ENCODE measurements at places on chromosomes 16 and 17.

- DNase-seq = no peak
Measured at GRCh38 chr17:68346448-68346847, 55.2 kb downstream of the ARSG start.

DNA sequence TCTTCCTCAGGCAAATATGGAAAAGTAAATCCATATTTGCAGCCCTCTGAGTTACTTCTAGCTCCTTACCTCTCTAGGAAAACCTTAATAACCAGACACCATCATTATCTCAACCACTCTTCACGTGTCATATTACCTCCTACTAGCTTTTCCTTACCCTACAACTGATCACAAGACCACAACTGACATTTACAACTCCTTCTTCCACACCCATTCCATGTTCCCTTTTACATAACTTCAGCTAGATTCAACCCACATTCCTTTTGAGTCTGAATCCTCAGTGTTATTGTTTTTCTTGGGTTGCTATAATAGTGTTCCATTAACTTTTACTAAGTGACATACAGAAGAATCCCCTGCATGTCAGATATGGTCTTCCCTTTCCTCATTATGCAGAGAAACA is 4.7 kb upstream of the OR1E2 start:
- no peak for DNase-seq

DNA sequence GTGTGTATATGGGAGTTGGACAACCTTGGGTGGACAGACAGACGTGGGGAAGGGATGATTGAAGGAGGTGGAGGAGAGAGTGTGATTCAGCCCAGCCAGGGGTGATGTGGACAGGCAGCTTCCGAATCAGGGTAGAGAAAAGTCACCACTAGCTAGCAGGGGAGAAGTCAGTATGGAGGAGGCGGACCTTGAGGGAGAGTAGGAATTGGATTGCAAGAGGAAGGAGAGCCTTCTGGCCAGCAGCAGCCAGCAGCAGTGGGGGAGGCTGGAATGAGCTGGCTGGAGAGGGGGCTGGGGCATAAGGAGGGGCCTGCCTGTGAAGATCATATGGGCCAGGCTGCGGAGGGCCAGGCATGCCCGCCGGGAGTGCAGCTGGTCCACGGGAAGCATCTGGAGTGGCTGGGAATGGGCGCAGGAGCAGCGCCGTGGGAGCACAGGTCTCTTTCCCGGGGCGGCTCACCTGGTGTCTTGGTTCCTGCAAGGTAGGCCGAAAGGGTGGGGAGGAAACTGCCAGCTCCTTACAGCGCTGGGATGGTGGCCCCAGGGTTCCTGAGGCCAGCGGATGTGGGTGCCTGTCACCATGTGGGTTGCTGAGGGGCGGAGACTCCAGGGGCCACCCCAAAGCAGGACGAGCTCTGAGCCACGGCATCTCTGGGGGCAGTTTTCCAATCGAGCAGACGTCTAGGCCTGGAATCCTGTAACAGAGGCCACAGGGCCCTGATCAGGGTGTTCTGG is 235.3 kb downstream of the SEC14L1 start:
- peak; percentile 45 for DNase-seq

DNA sequence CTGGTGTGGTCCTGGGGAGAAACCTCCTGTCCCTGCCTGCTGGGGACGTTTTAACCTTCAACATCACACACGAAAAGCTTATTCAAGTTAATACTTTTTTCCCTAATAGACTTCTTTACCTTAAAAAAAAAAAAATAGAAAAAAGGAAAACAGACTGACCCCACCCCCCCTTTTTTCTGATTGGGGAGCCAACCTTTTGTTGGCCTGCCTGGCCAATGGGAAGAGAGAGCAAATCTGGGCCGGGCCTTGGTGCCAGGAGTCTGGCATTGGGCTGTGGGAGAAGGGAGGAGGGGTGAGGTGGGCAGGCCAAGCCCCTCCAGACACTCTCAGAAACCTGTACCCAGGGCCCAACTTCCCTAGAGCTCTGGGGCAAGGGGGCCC is 3.0 kb downstream of the CBX8 start:
- DNase-seq = no peak

- DNase-seq = no peak
Measured at GRCh38 chr16:6165330-6165979, 1067.9 kb upstream of the EEF2KMT start.

DNA sequence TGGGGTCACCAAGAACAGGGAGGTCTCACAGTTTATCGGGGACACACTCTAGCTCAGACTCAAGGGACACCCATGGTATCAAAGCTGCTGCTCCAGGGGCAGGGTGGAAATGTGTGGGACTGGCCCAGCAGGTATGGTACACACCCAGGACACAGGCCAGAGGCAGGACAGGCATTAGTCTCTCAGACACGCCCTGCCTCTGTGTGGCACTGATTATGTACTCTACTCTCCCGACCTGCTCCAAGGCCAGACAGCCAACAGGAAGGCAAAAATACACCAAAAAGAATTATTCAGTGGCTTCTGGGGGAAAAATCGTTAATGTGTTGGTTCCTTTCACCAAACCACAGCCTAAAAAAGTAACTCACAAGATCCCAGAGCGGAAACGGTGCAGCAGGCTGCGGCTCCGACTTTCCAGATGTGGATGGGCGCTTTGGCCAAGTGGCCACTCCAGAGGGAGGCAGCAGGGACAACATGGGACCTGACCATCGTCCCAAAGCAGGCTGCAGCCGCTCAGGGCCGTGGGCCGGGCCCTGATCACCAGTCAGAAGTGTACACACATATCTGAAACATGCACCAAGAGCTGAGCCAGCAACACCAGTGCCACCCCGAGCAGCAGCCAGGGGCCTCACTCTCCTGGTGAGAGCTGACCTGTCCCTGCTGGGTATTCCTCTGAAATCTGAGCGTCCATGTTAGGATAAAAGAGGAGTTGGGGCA is 1.0 kb upstream of the SIRT7 start:
- DNase-seq = no peak

DNA sequence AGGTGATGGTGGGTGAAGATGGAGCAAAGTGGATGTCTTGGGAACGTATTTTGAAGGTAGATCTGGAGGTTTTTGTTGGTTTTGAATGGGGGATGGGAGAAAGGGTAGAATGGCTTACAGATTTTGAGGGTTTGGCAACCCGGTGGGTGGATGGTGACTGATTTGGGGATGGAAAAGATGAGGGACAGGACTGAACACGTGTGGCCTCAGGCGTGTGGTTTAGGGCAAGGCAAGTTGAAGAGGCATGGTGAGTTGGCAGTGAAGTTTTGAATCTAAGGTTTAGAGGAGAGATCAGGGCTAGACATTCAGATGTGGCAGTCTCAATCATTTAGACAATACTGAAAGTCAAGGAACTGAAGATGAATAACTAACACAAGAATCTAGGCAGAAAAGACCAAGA is 5.0 kb upstream of the DCTPP1 start:
- no peak for DNase-seq

DNA sequence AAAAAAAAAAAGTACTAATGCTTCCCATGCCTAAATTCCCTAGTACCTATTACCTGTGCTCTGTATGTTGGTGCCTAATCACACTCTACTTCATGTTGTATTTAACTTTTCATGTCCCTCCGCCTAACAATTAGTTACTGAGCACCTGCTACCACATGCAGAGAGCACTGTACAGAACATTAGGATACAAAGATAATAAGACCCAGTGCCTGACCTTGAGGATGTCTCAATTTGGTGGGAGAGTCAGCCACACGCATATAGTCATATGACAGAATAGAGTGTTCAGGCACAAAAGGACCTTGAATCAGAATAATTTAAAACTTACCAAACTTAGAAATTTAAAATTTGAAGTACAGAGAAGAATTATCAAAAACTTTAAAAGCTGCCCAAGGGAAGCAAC is 42.1 kb downstream of the USP31 start:
- DNase-seq = no peak

- DNase-seq = no peak
Measured at GRCh38 chr17:54992797-54993639, 24.5 kb downstream of the STXBP4 start.

DNA sequence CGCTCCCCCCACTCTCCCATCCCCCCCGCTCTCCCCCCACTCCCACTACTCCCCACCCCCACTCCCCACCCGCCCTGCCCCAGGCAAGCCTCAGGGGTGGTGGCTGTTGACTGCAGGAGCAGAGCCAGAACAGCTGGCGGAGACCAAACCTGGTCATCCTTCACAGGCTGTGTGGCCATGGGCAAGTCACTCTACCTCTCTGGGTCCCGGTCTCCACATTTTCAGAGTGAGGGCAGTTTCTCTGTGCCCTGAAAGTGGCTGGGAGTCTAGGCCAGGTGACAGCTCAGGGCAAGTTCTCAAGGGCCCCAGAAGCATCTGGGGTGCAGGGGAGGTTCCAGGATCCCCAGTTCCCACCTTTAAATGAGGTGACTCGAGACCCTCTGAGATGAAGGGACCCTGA is 15.1 kb upstream of the BAHCC1 start:
- no peak for DNase-seq

DNA sequence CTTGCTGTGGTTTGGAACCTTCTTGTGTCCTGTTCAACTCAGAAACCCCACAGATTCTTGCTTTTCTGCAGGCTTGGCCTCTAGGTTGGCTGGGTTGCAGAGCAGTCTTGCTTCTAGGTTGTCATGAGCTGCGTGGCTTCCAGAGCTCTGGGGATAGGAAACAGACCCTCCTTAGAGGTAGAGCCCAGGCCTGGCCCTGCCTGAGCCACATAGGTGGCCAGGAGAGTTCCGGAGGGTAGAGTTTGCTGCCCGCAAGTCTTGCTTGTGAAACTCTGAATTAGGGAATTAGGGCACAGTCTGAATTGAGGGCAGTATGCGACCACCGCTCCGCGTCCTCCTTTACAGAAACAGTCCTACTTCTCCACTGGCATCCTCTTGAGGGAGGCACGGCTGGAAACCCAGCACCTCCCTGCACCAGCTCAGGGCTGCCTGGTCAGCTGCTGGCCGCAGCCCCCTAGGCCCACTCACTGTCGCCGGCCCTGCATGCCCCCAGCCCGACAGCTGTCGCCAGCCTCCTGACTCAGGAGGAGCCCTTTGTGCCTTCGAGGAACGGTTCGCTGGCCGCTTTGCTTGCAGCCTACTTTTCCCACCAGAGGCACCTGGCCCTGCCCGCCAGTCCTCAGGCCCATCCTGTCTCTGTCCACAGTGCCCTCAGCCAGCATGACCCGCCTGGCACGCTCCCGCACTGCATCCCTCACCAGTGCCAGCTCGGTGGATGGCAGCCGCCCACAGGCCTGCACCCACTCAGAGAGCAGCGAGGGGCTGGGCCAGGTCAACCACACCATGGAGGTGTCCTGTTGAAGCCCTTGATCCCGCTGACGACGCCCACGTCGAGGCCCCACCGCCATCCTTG is 4.3 kb upstream of the SETD6 start:
- no peak for DNase-seq

DNA sequence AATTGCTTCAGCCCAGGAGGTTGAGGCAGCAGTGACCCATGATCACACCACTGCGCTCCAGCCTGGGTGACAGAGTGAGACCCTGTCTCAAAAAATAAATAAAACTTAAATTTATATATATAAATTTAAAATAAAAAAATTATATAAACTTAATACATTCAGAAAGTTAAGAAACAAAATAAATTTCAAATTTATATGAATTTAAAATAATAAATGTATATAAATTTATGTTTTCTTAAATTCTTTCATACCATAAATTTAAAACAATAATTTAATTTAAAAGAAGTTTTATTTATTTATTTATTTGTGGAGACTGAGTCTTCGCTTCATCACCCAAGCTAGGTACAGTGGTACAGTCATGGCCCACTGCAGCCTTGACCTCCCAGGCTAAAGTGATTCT is 20.2 kb downstream of the LYRM1 start:
- no peak for DNase-seq

DNA sequence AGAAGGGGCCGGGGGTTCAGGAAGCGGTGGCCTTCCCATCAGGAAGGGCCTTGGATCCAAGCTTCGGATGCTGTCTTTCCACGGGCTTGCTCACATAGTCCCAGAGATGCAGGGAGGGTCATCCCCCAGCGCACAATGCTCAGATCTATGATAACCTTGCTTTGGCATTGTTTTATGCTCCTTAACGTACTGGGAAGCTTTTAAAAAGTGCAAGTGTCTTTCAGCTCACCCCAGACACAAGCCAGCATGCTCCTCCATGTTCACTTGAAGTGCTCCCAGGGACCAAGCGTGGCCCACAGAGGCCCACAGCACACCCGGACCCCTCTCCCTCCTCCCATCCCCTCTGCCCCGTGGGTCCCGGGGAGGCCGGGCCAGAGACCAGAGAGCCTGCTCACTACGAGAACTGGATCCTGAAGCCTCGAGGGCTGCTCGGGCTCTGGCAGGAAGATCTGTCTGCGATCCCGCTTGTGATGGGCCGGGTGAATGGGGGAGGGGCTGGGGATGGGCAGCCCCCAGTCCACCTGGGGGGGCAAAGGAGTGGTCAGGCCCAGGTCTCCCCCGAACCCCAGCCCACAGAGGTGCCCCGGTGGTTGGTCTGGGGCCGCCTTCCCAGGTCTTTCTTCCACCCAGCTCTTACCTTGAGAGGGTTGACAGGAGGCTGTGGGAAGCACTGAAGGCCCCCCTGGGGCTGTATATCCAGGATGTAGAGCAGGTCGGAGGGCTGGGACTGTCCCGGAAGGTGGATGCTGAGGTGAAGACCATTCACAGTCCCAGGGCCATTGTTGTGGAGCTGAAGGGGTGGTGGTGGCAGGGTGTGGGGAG is 11.8 kb upstream of the FAM171A2 start:
- DNase-seq = no peak
